ENCODE measurements at places on chromosomes 2 and 18.

DNA sequence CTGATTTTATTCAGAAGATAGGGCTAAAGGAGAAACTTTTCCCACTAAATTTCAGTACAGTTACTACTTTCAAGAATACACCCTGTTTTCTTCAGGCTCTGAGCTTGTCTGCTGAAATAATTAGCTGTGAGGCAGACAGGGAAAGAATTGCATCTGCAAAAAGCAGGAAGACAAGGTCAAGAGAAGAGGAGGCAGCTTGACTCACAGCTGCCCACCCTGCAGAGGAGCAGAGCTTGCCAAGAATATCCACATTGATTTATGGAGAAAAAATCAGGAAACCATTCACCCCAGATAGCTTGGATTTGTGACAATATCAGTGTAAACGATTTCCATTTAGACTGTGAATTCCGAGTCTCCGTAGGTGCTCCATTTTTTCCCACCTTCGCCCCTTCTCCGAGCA, 49.0 kb downstream of the ACTR2 start:
- DNase-seq, result no peak

- DNase-seq, result no peak
Measured at GRCh38 chr2:84442888-84443287, 16.2 kb downstream of the SUCLG1 start.

GRCh38 chr2:70534183-70534836, 19.3 kb downstream of the TGFA start:
- no peak for DNase-seq

- no peak for DNase-seq
Measured at GRCh38 chr2:174859563-174860169, 95.4 kb upstream of the CHRNA1 start.

DNA sequence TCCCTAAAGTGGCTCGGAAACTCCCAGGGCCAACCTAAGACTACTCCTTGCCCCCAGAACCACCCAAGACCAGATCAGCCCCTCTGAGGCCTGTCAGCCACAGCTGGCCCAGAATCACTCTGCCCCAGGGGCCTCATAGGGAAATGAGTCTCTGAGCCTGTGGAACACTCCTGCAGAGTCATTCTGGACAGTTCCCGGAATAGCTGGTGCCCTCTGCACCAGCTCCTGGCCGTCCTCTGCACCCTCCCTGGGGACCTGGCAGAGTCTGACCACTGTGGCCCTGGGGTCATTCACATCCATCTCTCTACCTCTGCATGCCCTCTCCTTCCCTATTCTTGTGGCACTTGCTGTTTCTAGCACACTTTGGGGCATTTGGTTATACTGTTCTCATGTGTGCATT, 14.6 kb upstream of the TMEM214 start:
- no peak for DNase-seq

- DNase-seq, result no peak
Measured at GRCh38 chr2:230602562-230603230, 109.9 kb upstream of the CAB39 start.

DNA sequence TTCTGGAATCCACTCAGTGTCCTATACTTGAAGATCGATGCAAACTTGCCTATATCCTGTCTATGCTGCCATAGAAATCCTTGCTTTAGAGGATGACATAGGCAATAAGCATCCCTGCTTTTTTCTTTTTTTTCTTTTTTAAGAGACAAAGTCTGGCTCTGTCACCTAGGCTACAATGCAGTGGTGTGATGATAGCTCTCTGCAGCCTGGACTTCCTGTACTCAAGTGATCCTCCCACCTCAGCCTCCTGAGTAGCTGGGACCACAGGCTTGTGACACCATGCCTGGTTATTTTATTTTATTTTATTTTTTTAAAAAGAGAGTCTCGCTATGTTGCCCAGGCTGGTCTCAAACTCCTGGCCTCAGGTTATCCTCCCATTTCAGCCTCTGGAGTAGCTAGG, 76.9 kb downstream of the LBH start:
- no peak for DNase-seq

GRCh38 chr2:232386740-232387450, 8.3 kb downstream of the ALPP start:
- DNase-seq, result no peak

DNA sequence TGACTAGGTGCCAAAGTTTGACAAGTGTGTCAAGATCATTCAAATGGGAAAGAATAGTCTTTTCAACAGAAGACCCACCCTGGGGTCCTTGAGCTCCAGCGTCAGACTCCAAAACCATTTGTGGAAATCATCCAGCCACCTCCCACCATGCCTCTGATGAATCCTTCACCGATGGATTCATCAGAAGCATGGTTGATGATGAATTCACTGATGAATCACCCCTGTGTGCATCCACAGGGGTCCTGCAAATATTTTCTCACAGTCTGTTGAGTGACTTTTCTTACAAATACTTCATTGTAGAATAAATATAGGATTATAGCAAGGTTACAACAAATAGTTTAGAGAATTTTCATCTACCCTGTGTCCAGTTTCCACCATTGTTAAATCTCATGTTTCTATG, 4.3 kb downstream of the UGT1A9 start:
- no peak for DNase-seq

DNA sequence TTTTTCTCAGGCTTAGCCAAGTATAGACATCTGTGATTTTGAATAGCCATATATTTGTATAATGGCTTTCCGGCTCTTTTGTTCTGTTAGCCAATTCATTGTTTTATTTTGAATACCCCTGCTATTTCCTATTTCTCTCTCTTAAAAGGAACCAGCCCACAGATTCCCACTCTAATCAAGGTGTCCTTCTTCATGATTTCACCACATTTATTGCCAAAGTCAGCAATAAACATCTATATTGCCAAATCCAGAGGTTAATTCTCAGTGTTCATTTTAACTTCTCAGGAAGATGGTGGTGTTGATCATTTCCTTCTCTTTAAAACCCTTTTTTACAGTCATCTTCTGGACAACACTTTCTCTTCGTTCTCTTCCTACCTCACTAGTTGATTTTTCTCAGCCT, 13.1 kb upstream of the ITPRID2 start:
- no peak for DNase-seq

DNA sequence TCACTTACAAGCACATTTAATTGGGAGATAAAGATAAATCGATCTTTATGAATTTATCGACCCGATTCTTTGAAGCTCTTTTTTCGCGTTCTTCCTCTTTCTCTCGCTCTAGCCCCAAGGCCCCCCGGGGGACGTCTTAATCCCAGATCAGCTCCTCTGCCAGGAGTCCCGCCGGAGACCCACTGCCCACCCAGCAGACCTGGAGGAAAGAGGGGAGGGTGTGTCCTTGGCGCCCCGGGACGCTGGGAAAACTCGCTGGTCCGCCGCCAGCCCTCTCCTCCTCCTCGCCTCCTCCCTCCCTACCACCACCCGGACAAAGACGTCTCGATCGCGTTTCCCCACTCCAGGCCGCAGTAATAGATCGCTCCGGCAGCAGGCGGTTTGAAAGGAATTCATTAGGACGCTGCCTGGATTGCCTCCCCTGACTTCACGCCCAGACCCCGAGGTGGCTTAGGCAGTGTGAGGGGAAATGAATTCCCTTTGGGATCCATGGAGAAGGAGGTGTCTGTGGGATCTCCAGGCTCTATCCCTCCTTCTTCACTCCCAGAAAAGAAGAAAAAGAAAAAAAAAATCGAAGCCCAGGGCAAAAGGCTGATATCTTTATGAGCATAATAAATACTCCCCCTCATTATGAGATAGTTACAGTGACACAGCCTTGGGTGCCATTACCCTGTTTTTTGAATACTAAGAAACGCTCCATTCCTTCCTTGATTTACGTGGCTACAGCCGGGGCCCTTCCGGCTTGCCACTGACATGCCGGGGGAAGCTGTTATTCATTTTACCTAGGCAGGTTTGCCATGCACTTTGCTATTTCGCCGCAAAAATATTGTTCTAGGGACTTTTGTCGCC, 1.8 kb upstream of the GBX2 start:
- no peak for DNase-seq

DNA sequence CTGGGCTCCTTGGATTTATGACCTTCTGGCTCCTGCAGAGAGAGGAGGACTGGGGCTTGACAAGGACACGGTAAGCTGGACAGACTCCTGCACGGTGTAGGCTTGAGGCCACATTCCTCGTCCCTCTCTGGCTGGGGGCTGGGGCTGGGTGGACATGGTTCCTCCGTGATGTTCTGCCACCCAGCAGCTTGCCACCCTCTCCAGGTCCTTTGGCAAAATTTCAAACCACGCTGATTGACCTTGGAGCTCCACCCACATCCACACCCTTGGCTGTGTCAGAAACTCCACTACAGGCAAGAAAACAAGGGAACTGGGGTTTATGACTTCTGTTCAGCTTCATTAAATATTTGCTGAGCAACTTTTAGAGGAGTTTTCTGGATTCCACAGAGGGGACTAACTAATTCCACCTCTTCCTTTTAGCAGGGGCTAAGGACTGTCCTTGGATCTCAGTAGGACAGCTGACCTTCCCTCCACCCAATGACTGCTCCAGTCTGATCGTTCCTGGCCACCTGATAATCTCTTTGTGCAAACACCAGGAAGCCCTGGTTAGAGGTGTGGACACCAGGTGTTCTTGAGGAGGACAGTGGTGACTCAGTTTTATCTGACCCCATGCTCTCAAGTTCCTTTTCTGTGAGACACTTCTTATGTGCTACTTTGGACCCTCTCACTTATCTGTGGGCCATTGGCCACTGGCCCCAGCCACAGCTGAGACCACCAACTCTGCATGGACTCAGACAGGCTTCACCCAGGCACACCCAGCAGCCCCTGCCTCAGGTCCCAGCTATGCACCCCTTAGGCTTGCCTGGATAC, 29.3 kb downstream of the GPR55 start:
- DNase-seq, result no peak

GRCh38 chr2:15736396-15737180, 144.9 kb downstream of the DDX1 start:
- no peak for DNase-seq

GRCh38 chr2:5392658-5393057, 299.5 kb upstream of the SOX11 start:
- no peak for DNase-seq

GRCh38 chr2:144390424-144391020, 129.4 kb downstream of the ZEB2 start:
- DNase-seq, result no peak

DNA sequence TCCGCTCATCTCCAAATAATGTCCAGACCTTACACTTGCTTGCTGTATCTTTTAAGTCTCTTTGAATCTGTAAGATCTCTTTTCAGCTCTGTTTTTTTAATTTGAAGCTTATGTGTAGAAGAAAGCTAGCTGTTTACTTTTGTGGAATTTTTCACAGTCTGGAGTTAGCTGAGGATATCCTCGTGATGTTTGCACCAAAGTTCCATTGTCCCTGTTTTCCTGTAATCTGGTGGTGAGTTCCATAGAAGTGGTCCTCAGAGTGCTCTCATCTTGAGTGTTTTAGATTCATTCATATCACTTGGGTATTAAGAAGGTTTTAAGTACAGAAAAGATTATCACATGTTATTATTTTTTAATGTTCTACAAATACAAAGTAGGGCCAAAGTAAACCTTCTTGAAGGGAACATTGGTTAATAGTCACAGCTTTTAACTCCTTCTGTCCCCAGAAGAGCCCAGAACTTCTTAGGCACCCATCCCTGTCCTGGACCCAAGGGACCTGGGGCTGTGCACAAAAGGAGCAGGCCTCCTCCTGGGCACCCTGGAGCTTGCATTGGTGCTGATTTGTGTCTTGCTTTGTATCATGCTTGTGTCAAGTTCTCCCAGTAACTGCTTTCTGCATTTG, 15.0 kb downstream of the MLPH start:
- no peak for DNase-seq

GRCh38 chr2:107068069-107068916, 182.3 kb upstream of the ST6GAL2 start:
- no peak for DNase-seq

DNA sequence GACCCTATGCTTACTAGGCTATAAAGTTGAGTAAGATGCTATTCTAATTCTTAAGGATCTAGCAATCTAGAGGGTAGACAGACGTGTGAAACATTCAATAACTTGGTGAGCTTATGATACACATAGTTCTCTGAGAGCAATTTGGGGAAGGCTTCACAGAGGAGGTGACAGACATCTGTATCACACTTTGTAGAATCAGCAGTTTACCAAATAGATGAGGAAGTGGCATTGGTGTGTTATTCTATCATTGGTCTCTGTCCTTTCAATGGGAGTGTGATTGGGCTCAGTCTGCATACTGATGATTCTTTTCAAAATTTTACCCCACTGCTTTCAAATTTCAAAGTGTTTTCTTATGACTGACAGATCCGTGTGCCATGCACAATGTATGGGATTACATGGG, 47.0 kb upstream of the TMEM178A start:
- no peak for DNase-seq

DNA sequence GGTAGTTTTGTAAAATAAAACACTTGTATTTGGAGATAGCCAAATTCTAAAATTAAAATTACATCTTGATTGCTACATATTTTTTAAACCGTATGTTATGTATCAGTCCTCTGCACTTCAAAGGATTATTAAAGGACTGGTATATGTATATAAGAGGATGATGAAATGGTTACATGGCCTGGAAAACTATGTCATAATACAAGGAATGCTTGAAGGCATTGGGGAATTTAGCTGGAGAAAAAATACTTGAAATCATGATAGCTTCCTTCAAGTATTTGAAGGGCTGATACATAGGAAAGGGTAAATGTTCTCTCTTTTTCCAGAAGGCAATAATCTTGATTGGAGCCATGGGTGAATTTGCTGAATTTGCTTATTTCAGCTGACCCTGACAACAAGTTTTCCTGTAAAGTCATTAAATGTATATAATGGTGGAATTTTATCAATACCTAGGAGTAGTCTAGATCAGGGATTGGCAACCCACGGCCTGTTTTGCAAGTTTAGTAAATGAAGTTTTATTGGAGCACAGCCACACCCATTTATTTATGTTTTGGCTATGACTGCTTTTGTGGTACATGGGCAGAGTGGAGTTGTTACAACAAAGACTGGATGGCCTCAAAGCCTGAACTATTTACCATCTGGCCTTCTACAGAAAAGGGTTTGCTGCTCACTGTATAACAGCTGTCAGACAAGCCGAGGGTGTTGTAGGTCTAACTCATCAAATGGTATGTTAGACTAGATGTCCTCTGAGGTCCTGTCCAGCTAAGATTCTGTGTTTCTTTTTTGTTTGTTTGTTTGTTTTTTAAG, 34.4 kb downstream of the ACYP2 start:
- DNase-seq, result no peak

DNA sequence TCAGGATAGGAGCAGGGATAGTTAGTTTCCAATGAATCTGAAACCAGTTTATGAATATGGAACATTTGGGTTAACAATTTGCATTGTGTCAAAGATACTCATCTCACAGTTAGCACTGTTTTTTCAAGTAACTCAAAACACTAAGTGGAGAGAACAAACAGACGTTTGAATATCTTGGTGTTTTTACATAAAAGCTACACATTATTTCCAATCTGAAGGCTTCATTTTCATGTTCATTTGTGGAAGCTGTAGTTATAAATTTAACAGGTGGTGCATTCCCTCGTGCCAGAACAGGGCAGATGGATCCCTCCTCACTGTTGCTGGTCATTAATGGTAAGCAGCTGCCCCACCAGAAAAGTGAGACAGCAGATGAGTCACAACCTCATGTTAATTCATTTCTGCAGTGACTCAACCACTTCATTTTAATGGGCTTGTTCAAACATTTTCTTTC, 286.9 kb downstream of the TMX3 start:
- DNase-seq, result no peak
